OCI-LY7 (cell line): ENCODE measurements at places on chromosomes 7 and 10.

DNA sequence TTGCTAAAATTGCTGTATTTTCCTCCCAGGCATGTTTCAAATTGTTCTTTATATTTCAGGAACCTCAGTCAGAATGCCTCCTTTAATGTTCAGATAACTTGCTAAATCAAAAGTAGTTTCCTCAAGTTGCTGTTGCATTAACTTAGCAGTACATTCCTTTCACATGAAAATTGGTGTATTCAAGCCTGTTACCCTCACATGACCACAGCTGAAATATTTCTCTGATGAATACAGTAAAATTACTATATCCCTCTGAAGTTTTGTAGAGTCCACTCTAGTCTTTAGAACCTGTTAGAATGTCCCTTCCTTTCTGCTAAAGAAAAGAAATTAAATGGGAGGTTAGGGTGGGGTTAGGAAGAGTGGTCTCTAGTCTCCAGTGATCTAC lies 24.5 kb upstream of the C1GALT1 start:
- no peak for DNase-seq

DNA sequence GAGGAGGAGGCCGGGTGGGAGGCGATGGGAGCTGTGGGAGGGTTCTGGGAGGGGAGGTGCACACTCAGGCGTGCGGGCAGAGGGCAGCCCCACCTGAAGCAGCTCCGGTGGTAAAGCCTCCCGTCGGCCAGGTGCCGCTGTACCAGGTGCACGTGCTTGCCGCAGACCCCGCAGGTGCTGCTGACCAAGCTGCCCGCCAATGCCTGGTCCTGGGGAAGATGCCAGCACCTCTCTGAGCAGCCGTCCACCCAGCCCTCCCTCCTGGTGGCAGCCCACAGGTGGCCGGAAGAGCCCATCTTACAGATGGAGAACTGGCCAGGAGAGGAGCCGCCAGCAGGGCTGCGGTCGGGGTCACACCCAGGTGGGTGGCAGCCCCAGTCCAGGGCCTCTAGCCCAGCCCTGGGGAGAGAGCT lies 12.6 kb downstream of the MICALL2 start:
- no peak for DNase-seq

GRCh38 chr10:127887541-127888415 lies 5.0 kb downstream of the CLRN3 start:
- DNase-seq = no peak

GRCh38 chr7:98664882-98665281 lies 47.8 kb downstream of the NPTX2 start:
- DNase-seq = no peak

- DNase-seq = no peak
Observed at GRCh38 chr10:55410415-55410885, 609.4 kb upstream of the PCDH15 start.

GRCh38 chr7:46759711-46760480 lies 822.0 kb downstream of the TNS3 start:
- no peak for DNase-seq

GRCh38 chr7:114940220-114940619 lies 18.3 kb downstream of the MDFIC start:
- DNase-seq = no peak
